Activated CD8-positive, alpha-beta memory T cell treated with anti-CD3 and anti-CD28 coated beads, Interleukin-2, amount 50 U/mL, for 4 hours (primary cell): ENCODE measurements at places on chromosomes 7 and 10.

DNA sequence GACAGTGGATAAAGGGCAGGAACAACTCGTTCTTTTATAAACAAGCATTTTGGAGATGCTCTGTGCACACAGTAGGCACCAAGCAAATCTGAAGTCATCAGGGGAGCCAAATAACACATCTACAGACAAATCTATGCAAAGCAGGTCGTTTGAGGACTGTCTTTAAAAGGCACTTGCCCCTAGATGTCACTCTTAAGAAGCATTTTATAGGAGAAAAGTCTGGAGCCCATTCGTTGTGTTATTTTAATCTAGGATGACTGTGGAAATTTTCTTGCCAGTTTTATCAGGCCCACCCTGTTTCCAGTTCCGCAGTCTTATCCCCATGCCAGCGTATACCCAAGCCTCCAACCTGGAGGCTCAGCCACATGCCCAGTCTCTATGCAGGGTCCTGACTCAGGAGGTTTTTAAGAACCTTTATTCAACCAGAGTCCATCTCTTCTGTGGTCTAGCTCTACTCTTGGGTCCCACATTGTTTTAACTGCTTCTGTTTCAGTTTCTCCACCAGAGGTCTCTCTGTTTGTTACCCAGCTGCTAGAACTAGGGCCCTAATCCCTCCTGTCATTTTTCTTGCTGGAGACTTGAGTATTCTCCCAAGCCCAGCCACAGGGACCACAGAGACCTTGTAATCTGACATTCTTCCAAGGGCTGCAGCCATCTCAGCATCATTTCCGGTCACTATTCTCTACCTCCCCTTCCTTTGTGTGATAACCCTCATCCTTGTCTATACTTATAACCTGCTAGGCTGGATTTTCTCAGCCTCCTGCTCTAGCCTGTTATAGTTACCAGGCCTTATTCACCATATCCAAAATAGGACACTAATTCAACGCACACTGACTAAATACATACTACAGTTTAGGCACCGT is 26.7 kb downstream of the PIK3CG start:
- DNase-seq: no peak

DNA sequence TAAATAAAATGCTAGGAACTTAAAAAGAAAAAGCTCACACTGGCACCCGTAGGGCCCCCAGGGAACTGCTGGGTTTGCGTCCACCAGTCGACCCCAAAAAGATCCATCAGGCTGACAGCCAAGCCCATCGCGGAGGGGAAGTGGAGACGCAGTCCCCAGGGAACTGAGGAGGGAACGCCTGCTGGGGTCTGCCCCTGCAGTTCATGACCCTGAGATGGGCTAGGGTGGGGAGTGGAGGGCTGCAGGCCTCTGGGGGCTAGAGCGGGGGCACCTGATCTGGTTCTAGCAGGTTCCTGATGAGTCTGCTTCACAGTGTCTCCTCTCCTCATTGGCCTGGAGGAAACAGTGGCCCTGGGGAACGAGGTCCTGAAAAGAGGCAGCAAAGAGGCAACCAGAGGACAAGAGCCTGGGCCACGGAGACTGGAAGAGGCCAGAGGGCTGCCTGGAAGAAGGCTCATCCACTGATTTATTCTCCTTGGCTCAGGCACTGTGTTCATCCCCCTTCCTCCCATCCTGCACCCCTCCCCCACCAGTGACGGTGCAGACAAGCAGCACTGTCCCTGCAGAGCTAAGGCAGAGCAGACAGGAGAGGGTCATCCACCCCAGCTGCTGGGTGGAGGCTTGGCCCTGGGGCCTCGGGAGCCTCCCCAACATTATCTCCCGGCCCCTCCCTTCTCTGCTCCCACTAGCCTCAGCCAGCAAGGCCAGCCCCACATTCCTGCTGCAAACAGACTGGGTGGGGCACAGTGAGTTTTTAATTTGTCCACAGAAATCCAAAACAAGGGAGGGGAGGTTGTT is 24.7 kb upstream of the HSPA12A start:
- DNase-seq: no peak

- DNase-seq: no peak
Observed at GRCh38 chr7:1238931-1239802, 6.5 kb downstream of the UNCX start.

GRCh38 chr7:76252021-76252420 is 50.3 kb downstream of the SRRM3 start:
- DNase-seq: no peak

GRCh38 chr10:69311309-69311708 is 33.0 kb downstream of the HK1 start:
- DNase-seq: no peak

DNA sequence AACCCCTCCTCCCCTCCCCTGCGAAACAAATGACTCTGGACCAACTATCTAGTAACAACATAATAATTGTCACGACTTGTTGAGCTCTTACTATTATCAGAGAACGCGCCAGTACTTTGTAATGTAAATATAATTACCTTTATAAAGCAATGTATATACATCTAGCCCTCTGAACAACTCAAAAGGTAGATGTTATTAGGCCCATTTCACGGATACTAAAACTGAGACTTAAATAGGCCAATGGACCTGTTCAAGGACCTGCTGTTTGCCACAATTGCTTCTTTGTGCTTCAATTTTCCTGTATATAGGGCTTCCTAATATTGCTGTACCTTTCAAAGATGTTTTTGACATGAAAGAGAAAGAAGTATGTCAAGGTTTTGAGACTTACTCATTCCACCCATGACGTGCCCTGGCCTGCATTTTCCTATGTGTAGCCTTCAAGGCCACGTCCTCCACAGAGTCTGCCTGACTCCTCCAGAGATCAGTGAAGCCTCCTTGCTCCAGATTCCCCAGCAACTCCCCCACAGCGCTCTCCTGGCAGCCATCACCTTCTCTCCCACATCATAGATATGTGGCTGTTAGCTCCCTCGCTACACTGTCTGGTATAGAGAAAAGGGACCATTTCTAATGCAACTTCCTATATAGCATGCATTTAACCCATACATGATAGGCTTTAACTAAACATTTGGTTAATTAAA is 156.6 kb downstream of the SKIDA1 start:
- DNase-seq: no peak

DNA sequence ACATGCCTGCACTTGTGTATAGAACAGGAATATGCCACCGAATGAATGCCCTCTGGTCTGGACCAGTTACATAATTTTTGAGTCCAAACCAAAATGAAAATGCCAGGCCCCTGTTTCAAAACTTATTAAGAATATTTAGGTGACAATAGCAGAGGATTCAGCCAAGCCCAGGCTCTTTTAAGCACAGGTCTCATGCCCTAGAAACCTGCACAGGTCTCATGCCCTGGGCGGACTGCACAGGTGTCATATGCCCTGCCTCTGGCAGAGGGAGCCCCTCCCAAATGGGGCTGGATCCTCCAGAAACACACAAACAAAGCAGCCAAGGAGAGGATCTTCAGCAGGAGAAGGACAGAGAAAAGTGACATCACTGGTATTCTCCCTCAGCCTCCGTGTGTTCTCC is 605.4 kb upstream of the NRP1 start:
- DNase-seq: no peak

DNA sequence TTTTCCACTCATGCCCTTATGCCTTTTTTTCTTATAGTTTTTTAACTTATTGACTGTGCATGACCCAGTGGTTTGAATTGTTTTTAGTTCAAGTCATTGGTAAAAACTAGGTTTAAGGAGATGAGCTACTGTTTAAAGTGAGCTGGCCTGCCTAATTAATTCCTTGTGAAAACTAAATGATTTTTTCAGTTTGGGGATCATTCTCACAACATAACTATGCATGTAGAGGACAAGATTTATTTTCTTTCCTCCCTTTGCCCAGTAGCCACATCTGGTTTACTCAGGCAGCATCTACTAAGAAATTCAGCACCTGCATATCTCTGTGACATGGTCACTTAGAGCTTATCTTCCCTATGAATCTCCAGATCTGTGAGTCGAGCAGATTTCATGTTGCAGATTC is 1.7 kb downstream of the ADO start:
- no peak for DNase-seq

- no peak for DNase-seq
Observed at GRCh38 chr7:98177553-98177952, 33.7 kb upstream of the BHLHA15 start.

- no peak for DNase-seq
Observed at GRCh38 chr10:53579773-53580172, 807.2 kb upstream of the MBL2 start.

DNA sequence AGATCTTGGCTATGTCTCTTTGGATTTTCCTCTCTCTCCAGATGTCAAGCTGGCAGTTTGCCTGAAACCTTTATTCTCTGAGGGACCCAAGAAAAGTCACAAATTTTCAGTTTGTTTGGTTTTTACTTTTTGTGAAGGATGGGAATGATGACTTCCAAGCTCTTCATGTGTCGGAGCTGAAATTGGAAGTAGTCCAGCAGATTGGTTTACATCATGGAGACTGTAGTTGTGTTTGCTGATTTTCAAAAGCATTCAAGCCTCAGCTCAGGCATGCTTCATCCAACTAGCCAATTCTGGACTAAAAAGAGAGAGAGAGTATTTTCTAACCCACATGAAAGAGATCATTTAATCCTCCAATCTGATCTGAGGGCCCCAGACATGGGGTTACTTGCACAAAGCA is 326.2 kb upstream of the AUTS2 start:
- DNase-seq: no peak

DNA sequence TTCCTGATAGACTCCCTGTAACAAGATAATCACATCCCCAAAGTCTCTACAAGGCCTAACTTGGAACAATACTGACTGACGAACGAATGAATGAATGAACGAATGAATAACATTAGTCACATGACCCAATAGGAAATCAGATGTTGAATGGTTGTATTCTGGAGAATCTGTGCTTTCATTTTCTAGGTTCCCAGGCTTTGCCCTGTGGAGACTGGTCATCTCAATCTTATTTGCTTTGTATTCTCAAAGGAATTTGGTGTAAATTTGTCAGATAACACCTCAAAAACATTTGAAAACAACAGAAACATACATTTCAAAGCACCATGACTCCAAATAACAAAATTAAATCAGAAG is 69.6 kb upstream of the COL1A2 start:
- no peak for DNase-seq
